ENCODE measurements at places on chromosomes 4 and X.

GRCh38 chr4:112185740-112186670 is 40.8 kb downstream of the FAM241A start:
- DNase-seq = no peak

GRCh38 chrX:22803353-22803752 is 196.4 kb upstream of the DDX53 start:
- no peak for DNase-seq

GRCh38 chr4:133464311-133464710 is 315.2 kb downstream of the PCDH10 start:
- DNase-seq = no peak

DNA sequence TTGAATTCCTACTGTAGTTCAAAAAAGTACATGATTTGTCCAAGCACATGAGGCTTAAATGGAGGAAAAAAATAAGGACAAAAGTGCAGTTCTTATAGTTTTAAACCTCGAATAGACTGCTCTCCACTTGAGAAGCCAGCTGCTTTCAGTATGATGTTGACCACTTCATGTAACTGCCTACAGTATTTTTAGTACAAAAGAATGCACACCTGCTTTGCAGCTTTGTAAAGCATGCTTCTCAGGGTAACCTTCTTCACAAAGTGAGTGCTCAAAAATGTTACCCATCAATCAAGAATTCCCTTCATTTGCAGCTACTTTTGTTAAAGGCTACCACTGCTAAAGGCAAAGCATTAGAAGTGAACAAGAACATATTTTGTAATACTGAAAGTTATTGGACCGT is 83.4 kb upstream of the FAM47B start:
- DNase-seq = no peak

DNA sequence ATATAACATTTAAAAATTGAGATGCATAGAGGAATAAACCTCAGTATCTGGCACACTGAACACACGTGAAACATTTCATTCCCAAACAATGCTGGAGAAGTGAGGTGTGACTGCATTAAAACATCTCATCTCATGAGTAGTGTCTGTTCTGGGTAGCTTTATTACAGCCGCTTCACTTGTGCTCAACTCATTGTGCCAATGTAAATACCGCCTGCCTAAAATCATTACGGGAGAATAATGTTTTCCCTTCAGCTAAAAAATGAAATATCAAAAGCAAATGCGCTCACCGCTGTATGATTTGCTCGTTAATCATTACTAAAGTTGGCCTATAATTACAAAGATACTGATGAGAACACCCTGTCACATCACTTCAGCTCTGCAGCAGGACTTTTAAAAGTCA is 110.2 kb upstream of the PRPS2 start:
- DNase-seq = no peak

- no peak for DNase-seq
These were observed 3.4 kb upstream of the SCD5 start for GRCh38 chr4:82801910-82802521.

DNA sequence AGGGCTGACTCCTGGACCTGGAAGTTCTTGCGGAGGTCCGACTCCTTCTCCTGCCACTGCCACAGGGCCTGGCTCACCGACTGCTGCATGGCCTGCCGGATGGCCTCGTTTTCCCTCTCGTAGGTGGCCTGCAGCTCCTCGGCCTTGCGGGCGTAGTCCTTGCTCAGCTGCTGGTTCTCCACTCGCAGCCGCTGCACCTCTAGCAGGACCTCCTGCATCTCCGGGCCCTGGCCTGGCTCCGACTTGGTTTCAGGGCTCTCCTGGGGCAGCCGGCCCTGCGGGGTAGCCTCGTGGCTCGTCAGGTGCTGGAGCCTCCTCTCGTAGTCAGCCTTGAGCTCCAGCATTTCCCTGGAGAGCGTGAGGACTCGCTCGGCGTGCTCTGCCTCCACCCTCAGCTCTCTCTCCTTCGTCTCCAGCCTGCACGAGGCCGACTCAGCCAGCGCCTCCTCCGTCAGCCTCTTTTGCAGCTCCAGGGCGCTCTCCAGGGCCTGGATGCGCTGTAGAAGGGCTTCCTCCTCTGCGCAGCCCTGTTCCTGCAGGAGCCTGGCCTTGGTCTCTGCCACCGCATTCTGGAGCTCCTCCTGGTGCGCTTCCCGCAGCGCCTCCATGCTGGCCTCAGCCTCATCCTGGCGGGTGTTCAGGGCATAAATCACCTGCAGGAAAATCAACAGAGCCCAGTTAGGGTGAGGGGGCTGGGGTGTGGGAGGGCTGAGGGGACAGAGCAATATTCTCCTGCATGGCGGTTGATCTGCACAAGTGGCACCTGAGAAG is 72.2 kb downstream of the FAM184B start:
- DNase-seq = no peak

DNA sequence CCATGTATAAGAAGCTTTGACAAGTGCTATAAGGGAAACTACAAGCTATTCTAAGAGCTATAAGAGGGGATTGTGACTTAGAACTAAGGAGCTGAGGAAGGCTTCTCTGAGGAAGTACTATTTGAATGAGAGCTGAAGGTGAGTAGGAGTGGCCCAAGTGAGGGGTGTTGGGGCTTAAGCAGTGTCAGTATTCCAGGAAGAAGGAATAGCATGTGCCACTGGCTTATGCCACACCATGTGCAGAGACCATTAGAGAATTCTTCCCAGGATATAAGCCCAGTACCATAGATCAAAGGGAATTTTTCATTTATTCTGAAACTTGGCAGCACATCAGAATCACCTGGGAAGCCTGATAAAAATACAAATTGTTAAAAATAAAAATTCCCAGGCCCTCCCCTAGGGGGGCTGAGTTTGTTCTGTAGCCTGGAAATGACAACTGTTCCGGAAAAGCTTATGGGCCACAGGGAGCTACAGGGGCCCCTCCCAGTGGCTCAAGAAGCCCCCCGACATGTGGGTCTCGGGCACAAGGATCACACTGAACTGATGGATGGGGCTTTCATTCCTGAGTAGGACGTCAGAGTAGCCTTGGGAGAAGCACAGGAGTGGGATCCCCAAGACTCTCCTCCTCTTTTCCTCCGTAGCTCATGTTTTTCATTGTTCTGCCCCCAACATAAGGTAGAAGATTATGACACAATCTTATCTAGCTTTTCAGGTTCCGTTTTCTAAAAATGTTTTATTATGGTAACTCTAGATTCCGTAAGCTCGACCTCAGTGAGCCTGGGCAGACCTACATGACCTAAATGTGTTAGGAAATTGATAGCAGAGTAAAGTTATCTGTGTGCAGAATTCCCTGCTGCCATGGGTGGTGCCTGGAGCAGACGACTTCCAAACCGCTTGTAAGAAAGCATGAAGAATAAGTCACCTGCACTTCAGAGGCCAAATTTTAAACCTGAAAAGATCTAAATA is 119.3 kb downstream of the AFF1 start:
- no peak for DNase-seq

- DNase-seq = no peak
These were observed 6.0 kb upstream of the CWH43 start for GRCh38 chr4:48979914-48980579.

GRCh38 chr4:56732301-56732700 is 51.2 kb upstream of the HOPX start:
- no peak for DNase-seq

- DNase-seq = no peak
These were observed 2.7 kb upstream of the CYSLTR1 start for GRCh38 chrX:78330068-78330467.

DNA sequence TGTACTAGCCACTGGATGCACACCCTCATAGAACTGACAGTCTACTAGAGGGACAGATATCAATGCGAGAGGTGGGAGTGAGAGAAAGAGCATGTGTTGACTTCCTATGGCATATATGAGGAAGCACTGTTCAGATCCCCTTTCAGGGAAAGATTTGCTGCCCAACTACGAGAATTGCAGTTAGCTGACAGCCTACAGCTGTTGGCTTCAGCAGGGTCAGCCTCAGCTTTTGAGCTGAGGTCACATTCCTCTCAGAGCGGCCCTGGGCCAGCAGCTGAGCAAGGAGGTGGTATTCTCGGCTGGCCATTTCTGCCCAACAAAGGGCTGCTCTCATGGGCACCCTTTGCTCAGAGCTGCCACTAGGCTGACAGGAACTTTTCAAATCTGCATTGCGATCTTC is 580.2 kb downstream of the MID1IP1 start:
- no peak for DNase-seq

GRCh38 chr4:498328-498904 is 540 bp downstream of the ZNF721 start:
- peak; percentile 4 for DNase-seq

DNA sequence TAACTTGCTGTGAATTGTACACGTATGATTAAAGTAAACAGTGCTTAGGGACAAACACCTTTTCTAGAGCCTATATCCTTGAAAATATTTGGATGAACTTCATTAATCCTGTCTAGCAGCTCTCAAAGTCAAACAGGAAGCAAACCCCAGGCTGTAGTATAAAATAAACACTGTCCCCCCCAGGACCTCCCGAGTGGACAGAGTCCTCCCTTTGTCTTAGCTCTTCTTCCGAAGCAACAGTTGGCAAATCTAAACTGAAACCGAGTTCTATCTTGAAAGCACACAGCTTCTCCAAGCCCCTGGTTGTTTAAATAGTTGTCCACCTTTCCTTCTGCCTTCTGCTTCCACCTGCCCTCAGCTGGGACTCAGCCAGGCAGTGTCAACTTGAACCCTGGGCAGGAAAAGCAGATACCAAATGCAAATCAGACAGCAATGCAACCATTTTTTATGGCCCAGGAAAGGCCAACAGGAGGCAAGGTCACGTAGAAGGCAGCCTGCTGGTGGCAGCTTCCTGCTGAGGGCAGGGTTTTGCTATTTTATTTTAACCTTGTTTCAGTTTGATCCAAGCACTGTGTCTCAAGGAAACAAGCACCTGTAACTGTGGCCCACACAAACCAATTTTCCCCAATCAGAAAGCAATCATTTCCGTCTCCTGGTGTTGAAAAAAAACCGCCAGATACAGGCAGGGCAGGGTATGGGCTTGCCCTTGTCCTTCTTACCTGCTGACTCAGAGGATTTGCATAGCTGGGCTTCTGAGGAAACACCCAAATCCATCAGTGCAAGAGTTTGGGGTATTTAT is 110.3 kb upstream of the KIT start:
- DNase-seq = no peak

DNA sequence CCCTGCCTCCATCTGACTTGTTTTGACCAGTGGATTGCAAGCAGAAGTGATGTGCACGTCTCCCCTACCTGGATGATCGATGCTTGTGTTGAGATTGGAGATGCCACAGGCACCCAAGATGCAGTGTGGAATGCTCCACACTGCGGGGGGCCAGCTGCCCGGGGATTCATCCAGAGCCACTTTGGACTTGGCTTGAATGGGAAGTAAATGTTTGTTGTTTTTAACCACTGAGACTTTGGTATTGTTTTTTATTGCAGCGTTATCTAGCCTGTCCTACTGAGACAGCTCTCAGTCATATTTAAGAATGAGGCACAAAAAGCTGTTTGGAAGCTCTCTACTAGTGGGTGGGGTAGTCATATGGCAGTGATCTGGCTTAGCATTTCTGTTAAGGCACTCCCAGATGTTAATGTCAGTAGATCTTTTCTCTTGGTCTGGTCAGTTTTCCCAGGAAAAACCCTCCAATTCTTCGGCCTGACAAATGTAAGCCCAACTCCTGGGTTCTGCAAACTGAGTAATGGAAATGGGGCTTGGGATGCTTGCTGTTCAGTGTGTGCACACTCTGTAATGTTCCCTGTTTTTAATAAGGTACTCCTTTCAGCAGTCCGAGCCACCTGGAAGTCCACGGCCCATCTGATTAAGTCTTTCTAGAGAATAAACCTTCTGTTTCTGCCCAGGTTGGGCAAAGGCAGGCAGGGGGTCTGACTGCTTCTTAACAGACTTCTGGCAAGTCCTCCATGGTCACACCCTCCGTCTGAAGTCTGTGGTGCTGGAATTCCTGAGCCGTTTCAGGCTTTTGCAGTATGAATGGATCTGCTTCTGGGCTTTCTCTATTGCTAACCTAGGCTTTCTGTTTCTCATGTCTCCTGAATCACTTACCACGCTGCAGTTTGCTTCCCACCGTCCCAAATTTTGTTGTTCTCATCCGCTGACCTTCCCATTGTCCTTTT is 74.8 kb downstream of the WWC2 start:
- DNase-seq = no peak

DNA sequence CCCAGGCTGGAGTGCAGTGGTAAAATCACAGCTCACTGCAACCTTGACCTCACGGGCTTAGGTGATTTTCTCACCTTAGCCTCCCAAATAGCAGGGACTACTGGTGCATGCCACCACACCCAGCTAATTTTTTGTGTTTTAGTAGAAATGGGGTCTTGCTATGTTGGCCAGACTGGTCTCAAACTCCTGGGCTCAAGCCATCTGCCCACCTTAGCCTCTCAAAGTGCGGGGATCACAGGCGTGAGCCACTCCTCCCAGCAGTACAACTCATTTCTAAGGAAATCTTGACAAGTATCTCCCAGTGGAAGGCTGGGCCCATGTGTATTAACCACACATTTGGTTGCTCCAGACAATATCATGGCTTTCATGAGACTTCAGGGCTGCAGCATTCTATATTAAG is 20.4 kb upstream of the PDLIM5 start:
- DNase-seq = no peak

GRCh38 chrX:97692575-97692974 is 808.9 kb downstream of the RPA4 start:
- no peak for DNase-seq

GRCh38 chr4:42708625-42709024 is 51.7 kb upstream of the ATP8A1 start:
- no peak for DNase-seq

DNA sequence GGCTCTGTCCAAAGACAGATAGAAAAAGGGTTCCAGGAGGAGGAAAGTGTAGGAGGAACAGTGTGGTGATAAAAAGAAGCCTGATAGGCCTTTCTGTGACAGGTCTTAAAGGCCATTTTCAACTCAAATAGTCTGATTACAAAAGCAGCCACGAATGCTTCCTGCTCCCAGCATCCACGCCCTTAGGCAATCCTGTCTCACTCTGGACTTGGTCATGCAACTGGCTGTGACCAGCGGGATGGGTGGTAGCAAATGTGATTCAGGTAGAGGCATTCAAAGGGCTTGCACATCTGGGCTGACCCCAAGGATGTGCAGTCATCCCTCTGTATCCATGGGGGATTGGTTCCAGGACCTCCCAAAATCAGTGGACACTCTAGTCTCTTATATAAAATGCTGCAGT is 14.4 kb upstream of the SEPSECS start:
- no peak for DNase-seq

GRCh38 chr4:4853371-4853823 is 6.1 kb upstream of the MSX1 start:
- no peak for DNase-seq

GRCh38 chr4:12165616-12166015 is 736.9 kb upstream of the HS3ST1 start:
- no peak for DNase-seq
